Lung (tissue), 17 donors: ENCODE measurements at places on chromosomes 6 and 20. TPM values are rescaled to one million over a fixed set of nuclear protein-coding genes. Genes with fewer than 3 reads are reported as not detected.

- H3K27me3 ChIP-seq = no peaks in the 10 kb centered on the region
- no peaks in the 10 kb centered on the region for H3K36me3 ChIP-seq
- DNase-seq = no peak
- no peak overlapping the region for H3K27ac ChIP-seq
Measured at GRCh38 chr6:119255492-119255891, 94.1 kb downstream of the MAN1A1 start.

DNA sequence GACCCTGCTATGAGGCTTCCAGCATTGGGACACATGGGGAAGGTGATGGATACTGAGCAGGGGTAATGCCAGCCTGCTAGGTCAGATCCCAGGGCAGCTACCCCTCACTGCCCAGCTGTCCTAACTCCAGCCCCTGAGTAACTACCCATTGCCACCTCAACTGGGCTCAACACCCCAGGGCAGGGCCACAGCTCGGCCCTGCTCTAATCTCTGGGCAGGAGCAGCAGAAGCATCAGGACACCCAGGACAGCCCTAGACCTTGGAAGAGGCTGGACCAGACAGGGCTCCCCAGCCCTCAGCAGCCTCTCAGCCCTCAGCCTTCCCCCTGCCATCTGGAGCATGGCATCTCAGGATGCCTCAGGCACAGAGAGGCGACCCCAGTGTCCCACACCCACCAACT, 67.4 kb upstream of the TOP1 start:
- no peaks in the 10 kb centered on the region for H3K27me3 ChIP-seq
- DNase-seq = peak; percentile 9
- H3K36me3 ChIP-seq = no peaks in the 10 kb centered on the region
- no peak overlapping the region for H3K27ac ChIP-seq
- H3K4me1 ChIP-seq = no peaks in the 10 kb centered on the region

- no peak overlapping the region for H3K27ac ChIP-seq
- no peak for DNase-seq
- H3K27me3 ChIP-seq = no peaks in the 10 kb centered on the region
- no peak overlapping the region for H3K4me3 ChIP-seq
- no peaks in the 10 kb centered on the region for H3K4me1 ChIP-seq
Measured at GRCh38 chr6:144295211-144295610, 10.1 kb downstream of the UTRN start.

C4A gene
- total RNA-seq = 82.6 TPM

BEND6 gene
- total RNA-seq = 0.63 TPM

- no peak for DNase-seq
- H3K4me1 ChIP-seq = no peaks in the 10 kb centered on the region
- H3K27ac ChIP-seq = peak overlapping the region; percentile 23
- H3K4me3 ChIP-seq = no peak overlapping the region
- no peaks in the 10 kb centered on the region for H3K27me3 ChIP-seq
Measured at GRCh38 chr20:8589956-8590355, 457.9 kb downstream of the PLCB1 start.

- H3K27me3 ChIP-seq = no peaks in the 10 kb centered on the region
- peak; percentile 86 for DNase-seq
- H3K27ac ChIP-seq = no peak overlapping the region
- H3K4me3 ChIP-seq = no peak overlapping the region
- peaks cover 5% of the 10 kb centered on the region for H3K4me1 ChIP-seq
Measured at GRCh38 chr6:45498591-45498990, 120.9 kb upstream of the SUPT3H start.

DSE gene
- total RNA-seq = 44.5 TPM

DNA sequence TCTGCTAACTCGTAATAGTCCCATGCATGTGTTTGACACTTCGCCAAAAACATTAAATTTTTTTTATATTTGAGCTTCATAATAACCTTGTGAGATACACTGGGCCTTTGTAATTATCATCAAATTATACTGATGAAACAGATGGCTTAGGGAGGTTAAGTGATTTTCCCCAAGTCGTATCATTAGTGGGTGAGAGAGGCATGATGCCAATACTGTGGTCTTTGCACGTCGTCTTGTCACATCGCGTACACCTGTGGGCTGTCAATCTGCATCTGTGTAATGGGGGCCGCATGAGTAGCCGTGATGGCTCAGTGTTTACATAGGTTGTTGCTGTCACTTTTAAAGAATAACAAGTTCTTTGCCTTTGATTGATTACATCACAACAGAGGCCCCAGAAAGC, 1.7 kb downstream of the PRL start:
- peak; percentile 21 for DNase-seq
- no peak overlapping the region for H3K27ac ChIP-seq
- no peaks in the 10 kb centered on the region for H3K4me1 ChIP-seq
- H3K4me3 ChIP-seq = no peak overlapping the region

TRIM31 gene
- not detected for total RNA-seq

- peaks cover 46% of the 10 kb centered on the region for H3K27me3 ChIP-seq
- no peak for DNase-seq
- H3K27ac ChIP-seq = no peak overlapping the region
Measured at GRCh38 chr20:46100988-46101387, 11.2 kb upstream of the NCOA5 start.

GRCh38 chr6:44742201-44742600, 354.7 kb downstream of the CDC5L start:
- no peak overlapping the region for H3K4me3 ChIP-seq
- H3K4me1 ChIP-seq = peaks cover 15% of the 10 kb centered on the region
- no peaks in the 10 kb centered on the region for H3K27me3 ChIP-seq

GRCh38 chr6:124719913-124720312, 242.3 kb upstream of the RNF217 start:
- DNase-seq = no peak
- H3K4me1 ChIP-seq = peaks cover 15% of the 10 kb centered on the region
- H3K36me3 ChIP-seq = no peaks in the 10 kb centered on the region
- no peaks in the 10 kb centered on the region for H3K27me3 ChIP-seq
- H3K4me3 ChIP-seq = no peak overlapping the region

- H3K36me3 ChIP-seq = no peaks in the 10 kb centered on the region
- H3K4me3 ChIP-seq = no peak overlapping the region
- H3K27me3 ChIP-seq = no peaks in the 10 kb centered on the region
Measured at GRCh38 chr6:155450240-155450581, 5.4 kb downstream of the NOX3 start.

SPEF1 gene
- total RNA-seq = 11.7 TPM

TPX2 gene
- 6.5 TPM for total RNA-seq

SUMO4 gene
- 1.7 TPM for total RNA-seq

GRCh38 chr6:79240509-79240908, 6.0 kb upstream of the HMGN3 start:
- H3K27ac ChIP-seq = no peak overlapping the region
- no peaks in the 10 kb centered on the region for H3K4me1 ChIP-seq
- H3K27me3 ChIP-seq = no peaks in the 10 kb centered on the region
